ENCODE measurements at places on chromosomes 3 and 15.

- DNase-seq: no peak
These were observed 84.5 kb downstream of the TRAK1 start for GRCh38 chr3:42175386-42176240.

DNA sequence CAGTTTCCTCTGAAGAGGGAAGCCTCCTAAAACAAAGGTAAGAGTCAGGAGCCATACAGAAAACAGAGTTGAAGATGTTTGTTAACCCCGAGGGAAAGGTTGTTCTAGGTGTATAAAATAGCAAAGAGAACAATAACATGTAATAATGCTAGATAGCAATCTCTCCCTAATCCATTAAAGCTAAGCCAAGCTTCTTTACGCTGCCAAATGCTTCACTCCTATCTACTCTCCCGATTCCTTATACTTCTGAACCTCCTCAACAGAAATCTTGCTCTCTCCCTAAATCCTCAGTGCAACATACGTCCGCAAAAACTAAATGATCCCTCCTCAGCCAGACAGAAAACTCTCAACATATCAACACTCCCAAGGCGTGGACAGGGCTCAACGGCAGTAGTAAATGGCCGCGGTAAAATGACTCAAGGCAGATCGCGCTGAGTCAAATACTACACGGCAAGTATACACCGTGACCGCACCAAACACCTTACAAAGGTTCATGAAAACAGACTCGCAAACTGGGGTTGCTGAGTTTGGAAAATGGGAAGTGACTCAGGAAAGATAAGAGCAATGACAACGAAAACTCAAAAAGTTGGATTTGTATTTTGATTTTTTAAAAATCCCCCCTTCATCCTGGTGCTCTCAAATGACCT lies 682 bp downstream of the CLDND1 start:
- DNase-seq: peak; percentile 48

GRCh38 chr3:12400616-12401194 lies 83.6 kb upstream of the TSEN2 start:
- no peak for DNase-seq

DNA sequence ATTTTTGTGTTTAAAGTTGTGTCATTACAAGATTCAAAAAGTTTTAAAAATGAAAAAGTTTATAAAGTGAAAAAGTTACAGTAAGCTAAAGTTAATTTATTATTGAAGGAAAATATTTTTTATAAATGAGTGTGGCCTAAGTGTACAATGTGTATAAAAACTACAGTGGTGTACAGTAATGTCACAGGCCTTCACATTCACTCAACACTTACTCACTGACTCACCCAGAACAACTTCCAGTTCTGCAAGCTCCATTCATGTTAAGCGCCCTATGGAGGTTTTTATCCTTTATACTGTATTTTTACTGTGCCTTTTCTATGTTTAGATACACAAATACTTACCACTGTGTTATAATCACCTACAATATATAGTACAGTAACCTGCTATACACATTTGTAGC lies 76.3 kb downstream of the DTWD1 start:
- DNase-seq: no peak

DNA sequence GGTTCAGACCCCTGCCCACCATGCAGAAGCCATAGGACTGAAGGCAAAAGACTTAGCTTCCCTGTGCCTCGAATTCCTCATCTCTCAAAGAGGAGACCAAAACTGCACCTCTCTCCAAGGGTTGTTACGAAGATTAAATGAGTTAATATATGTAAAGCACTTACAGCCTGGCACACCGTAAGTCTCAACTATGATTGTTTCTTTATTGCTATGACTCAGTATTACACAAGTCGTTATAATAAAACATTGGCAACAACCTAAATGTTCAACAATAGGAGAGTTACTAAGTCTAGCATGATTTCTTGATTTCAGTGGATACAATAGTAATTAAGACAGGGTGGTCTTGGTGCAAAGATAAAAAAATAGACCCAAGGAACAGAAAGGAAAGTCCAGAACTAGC lies 19.6 kb upstream of the FGD5 start:
- DNase-seq: no peak

DNA sequence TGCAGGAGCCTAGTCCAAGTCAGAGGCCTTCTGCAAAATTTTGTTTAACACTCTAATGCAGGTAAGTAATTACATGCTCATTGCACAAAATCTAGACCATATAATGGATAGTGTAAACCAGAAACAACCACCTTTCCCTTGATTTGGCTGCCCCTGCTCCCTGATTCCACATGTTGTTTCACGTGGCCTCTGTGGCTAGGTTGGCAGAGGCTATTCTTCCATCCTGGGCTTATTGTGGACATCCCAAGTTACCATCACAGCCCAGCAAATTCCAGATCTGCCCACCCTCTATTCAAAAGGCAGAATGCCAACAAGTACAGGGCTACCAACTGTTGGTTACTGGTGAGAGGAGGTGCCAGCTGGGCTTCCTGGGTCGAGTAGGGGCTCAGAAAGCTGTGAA lies 794.5 kb upstream of the GRM7 start:
- DNase-seq: no peak

GRCh38 chr3:131315162-131315561 lies 66.4 kb upstream of the NUDT16 start:
- no peak for DNase-seq

DNA sequence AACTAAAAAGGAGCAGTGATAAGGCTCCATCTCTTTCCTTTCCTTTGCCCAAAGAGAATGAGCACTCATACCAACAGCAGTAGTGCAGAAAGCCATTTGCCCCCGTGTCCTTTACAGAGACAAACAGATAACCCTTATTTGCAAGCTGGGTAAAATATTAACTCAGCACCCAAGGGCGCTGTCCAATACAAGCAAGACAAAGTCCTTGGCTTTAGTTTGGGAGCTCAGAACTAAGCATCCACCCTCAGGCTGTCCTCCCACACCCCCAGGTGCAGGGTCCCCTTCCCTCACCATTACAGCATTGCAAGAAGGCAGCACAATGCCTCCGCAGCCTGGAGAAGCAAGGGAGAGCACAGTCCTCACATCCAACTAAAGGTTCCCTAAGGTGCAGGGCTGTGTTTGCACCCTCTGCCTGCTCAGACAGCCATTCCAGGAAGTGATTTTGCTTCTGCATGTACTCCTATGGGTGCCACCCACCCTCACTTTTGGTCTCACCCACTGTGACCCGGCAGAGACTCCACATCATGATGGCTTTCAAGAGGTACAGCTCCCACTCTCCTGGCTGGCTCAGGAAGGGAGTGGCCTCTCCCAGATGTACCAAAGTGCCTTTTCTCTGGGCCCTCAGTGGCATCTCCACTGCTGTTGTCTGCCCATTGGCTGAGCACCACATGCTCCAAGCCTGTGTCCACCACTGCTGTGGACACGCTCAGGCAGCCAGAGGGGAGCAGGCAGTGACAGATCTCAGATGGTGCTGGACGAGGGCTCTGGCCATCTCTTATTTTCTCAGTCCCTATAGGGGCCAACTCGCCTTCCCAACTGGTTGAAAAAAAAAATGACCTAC lies 34.1 kb upstream of the HES1 start:
- DNase-seq: no peak

- no peak for DNase-seq
These were observed 30.1 kb upstream of the TPM1 start for GRCh38 chr15:63012444-63012843.

DNA sequence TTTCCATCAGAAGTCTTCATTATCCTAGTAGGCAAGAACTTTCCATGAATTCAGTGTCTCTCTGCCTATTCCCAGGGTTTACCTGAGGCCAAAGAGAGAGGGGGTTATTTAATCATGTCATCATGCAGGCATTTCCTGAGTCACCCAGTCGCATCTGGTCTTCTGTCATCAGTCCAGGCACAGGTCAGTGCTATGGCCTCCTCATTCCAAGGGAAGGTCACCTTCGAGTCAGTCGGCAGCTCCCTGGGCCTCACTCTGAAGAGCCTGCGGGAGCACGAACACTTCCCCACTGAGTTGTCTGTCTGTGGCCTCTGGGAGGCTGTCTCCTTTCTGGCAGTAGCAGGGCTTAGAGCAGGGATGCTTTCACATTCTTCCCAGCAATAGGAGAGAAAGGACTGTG lies 26.2 kb upstream of the LRTM1 start:
- DNase-seq: no peak

GRCh38 chr3:66712210-66712609 lies 211.4 kb upstream of the LRIG1 start:
- no peak for DNase-seq

DNA sequence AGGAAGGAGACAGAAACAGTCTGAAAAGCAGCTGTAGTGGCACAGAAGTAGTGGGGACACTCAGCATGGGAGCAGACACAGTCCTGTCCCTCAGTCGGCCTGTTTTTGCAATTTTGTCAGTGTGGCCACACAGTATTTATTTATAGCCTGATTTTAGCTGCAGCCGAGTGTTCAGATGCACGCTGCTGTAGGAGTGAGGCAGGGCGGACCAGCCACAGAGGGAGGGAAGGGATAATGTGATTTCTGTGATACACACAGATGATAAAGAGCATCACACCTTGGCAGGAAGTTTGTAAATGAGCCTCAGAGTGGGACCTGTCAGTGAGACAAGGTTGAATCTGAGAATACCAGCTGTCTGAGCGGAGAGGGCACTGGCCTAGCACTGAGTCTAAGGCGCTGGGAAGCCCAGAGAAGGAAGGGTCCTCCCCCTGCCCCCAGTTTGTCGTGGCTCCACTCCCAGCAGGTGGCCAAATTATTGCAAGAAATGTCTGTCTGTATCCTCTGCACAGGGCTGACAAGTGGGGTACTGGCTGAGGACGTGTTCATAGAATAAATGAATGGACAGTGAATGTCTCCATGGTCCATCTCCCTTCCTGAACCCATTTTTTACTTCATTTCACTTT lies 3.8 kb downstream of the PSTPIP1 start:
- DNase-seq: no peak

DNA sequence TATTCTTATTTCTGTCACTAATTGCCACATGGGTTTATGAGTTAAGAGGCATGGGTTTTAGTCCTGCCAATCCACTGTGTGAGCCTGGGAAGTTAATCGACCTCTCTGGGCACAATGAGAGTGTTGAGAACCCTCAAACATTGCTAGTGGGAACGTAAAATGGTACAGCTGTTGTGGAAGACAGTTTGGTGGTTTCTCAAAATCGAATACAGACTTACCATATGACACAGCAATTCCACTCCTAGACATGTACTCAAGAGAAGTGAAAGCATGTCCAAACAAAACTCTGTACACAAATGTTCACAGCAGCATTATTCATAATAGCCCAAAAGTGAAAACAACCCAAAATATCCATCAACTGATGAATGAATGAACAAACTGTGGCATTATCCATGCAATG lies 5.7 kb upstream of the GNB5 start:
- no peak for DNase-seq

DNA sequence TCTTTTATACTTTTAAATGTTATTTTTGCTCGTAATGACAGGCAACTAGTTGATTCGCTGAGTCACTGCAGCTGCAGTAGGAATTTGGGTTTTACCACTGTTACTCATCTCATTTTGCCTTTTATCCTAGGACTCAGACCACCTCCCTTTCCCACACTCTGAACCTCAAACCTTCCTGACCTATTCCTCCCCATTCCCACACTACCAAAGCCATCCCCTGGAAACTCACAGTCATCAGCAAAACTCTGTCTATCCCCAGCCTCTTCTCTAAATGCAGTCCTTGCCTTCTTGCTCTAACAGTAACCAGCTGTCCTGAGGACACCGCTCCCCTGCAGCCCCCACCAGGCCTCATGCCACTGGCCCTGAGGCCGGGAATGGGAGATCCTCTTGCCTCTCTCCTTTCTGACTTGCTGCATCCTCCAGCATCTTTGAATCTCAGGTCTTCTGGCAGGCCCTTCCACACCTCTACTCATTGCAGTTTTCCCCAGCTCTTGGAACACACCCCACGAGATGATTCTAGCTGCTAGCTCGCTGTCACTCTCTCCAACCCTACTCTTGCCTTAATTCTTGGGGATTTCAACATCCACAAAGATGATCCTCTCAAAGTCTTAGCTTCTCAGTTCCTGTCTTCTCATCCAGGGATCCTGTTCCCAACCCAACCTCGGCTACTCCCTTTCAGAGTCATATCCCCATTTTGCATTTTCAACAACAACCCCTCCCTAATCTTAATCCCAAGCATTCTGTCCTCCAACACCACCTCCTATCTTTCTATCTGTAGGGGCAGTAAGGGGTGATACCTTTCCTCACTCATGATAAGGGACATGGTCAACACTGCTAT lies 55.9 kb upstream of the C3orf80 start:
- no peak for DNase-seq

DNA sequence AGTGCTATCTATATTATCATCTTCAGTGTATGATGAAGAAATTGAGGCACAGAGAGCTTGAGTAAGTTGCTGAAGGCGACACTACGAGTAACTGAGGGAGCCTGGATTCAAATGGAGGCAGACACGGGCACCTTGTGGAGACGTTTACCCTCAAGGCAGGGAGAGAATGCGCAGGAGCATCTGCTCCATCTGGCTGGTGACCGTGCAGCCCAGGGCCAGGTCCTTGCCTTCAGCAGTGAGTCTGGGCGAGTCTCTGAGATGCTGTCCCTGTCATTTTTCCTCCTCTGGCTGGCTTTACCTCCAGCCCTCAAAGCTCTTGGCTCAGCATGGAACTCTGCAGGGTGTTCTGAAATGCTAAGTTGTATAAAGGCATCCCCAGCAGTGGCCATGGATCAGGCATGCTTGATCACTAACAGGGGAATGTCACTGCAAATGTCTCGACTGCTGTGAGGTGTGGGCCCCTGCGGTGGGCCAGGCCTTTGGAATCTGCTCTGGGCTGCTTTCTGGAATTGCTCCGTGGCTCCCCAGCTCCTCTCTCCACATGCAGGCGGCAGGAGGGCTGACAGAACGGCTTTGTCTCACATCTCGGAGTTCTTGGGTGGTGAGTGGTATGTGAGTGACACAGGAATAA lies 19.7 kb downstream of the SPSB4 start:
- DNase-seq: no peak

Measured in effector CD4-positive, alpha-beta T cell (primary cell).